ENCODE measurements at places on chromosomes 6 and 20.

- DNase-seq: no peak
Observed at GRCh38 chr6:129647044-129647443, 62.9 kb downstream of the ARHGAP18 start.

- DNase-seq: no peak
Observed at GRCh38 chr20:58149437-58150091, 78.9 kb downstream of the ANKRD60 start.

GRCh38 chr6:25968769-25969168, 6.2 kb downstream of the TRIM38 start:
- no peak for DNase-seq

- no peak for DNase-seq
Observed at GRCh38 chr20:60513141-60513540, 554.9 kb downstream of the CDH26 start.

DNA sequence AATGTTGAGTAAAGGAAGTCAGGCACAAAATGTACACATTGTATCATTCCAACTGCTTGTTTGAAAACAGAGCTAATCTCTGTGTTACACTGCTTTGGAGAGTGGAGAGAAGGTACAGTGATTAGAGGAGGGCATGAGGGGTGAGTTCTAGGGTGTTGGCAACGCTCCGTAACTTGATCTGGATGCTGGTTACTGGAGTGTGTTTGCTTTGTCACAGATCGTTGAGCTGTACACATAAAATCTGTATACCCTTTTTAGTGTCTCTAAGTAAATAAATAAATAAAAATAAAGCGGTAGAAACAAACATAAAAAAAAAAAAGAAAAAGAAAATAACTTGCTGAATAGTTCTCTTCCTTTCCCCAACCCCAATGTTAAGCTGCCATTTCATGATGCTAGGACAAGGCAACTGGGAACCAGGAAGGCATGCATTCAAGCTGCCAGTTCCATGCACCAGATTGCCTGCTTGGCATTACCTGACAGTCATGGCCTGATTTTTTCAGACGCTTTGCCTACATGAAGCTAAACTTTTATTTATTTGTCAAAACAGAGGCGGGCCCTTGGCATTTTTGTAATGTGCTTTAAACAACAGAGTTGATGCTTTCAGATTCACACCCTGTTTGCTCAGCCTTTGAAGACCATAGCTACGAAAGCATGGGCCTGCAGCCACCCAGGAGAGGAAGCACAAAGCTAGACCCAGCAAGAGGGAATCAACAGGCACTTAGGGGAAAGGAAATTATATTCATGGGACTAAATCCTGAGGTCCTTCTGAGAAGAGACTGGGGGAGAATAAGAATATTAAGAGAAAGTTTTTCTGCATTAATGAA, 21.2 kb downstream of the TNFRSF21 start:
- DNase-seq: no peak

- no peak for DNase-seq
Observed at GRCh38 chr20:36839150-36839549, 36.8 kb upstream of the TLDC2 start.

Measured in cortex of kidney (tissue), 1 donor.